ENCODE measurements at places on chromosomes 6 and 20.

GRCh38 chr6:24916496-24916895, 19.3 kb downstream of the RIPOR2 start:
- no peak for DNase-seq

- DNase-seq: no peak
Observed at GRCh38 chr20:45206725-45207124, at the start of gene SEMG1. SEMG1 (plus strand) TSS chr20:45207033; CDS start chr20:45207054, 21 bp downstream.

DNA sequence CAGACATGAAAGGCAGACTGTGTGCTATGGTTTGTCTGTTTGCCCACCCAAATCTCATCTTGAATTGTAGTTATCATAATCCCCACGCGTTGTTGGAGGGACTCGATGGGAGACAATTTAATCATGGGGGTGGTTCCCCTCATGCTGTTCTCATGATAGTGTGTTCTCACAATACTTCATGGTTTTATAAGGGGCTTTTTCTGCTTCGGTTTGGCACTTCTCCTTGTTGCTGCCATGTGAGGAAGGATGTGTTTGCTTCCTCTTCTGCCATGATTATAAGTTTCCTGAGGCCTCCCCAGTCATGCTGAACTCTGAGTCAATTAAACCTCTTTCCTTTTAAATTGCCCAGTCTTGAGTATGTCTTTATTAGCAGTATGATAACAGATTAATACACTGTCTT, 47.2 kb upstream of the MICB start:
- no peak for DNase-seq

DNA sequence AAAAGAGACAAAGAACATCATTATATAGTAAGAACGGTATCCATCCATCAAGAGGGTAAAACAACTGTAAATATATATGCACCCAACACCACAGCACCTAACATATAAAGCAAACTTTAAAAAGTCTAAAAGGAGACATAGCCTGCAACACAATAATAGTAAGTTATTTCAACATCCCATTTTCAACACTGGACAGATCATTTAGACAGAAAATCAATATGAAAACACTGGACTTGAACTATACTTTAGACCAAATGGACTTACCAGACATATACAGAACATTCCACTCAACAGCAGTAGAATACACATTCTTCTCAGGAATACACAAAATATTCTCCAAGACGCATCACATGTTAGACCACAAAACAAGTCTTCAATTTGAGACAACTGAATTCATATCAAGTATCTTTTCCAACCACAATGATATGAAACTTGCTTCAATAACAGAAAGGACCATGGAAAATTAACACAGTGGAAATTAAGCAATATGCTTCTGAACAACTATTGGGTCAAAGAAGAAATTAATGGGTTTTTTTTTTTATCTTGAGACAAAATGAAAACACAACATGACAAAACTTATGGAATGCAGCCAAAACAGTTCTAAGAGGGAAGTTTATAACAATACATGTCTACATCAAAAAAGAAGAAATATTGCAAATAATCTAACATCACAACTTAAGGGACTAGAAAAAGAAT, 23.9 kb upstream of the ASF1A start:
- no peak for DNase-seq

DNA sequence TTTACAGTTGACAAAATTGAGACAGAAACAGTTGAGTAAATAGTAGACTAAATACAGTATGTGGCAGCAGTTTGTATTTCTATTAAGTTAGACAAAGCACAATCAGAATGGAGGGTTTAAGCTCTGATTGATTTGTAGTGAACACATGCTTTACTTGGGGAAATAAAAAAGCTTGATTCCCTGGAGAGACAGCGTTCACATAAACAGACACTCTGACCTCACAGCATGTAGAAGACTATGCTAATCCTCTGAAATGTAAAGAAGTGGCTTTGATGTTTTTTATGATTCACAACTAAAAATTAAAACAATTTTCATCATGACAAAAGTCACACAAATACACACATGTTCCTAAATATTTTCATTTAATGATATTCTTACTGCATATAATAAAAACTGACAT, 126.9 kb upstream of the FAM83B start:
- no peak for DNase-seq

GRCh38 chr20:11001764-11002540, 328.2 kb upstream of the JAG1 start:
- DNase-seq: no peak

GRCh38 chr6:1701668-1702353, 92.1 kb downstream of the FOXC1 start:
- no peak for DNase-seq

DNA sequence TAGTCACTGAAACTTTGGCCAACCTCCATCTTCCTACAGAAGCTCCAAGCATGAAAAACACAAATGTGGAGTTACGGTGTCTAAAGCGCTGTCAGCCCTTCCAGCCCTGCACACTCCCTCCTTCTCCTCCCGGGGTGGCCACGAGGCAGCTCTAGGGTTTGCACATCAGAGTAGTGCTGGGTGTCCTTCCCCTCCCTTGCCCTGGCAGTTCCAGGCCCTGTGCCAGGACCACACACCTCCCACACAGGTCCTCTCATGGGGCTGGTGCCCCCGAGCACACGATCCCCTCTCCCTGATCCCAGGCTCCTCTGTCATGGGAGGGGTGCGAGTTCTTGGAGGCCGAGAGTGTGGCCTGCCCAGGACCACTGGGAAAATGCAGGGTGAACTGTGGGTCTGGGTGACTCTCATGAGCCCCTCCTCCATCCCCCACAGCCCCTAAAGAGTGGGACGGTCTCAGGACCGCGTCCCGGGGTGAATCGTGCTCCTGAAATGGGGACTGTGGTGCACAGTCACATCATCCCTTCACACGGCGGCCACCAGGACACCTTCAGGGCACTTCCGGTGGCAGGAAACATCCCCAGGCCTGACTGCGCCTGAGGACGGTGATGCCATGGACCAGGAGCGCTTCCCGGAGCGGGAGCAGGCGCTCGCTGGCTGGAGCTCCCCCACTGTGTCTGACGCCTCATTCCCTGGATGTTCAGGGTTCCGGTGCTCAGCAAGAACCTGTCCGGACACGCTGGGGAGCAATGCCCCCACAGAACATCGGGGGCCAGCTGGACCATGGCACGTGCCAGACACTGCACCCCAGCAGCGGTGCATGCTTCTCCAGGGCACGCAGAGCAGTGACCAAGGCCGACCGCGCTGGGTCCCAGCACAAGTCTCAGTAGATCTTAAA, 42.8 kb upstream of the SLCO4A1 start:
- DNase-seq: no peak

GRCh38 chr6:16409531-16410441, 171.4 kb downstream of the GMPR start:
- DNase-seq: no peak

DNA sequence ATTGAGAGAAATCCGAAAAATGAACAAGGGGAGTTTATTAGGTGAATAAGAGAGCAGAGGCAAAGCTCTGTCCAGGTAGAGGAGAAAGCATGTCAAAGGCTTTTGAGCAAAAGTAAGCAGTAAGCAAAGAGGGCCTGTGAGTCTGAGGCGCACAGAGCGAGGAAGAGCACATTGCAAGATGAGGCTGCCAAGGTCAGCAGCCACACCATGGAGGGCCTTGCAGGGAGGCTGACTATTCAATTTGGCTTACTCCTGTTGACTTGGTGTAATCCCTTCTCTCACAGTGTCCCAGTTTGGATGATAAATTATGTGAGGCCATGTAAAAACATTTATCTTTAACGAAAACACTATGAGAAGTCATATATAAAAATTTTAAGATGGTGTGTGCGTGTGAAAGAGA, 32.4 kb downstream of the SESN1 start:
- DNase-seq: no peak

DNA sequence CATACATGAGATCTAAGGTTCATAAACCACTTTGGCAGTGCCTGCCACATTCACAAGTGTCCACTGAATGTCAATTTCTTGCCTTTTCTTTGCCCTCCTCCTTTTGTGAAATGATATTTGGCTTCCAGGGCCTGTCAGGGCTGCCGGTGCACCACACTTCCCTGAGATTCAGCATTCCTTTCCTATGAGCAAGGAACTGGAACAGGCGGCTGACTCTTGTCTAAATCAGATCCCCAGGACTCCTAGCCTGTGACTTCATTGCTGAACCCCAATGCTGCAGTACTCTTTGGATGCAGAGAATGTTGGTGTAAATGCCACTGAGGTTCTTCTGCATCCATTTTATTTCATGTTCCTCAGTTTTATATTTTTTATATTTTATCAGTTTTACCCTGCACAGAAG, 172.2 kb downstream of the ARID1B start:
- DNase-seq: no peak

DNA sequence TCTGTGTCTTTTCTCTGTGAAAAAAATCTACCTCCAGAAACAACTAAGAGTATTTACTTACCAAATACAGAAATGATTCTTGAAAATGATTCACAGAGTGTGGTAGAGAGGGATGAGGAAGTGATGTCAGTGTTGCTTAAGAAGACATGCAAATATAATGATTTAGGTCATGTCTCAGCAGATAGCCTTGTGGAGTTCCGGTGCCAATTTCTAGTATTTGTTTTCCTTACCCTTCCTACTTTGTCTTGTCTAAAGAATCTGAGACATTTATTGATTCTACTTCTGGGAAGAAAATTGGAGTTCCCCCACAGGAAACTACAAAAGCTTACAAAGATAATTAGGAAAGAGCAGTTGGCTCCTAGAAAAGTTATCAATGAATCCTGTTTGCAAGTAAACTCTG, 68.8 kb downstream of the GJA1 start:
- no peak for DNase-seq

GRCh38 chr20:53738039-53738944, 144.7 kb upstream of the ZNF217 start:
- no peak for DNase-seq

DNA sequence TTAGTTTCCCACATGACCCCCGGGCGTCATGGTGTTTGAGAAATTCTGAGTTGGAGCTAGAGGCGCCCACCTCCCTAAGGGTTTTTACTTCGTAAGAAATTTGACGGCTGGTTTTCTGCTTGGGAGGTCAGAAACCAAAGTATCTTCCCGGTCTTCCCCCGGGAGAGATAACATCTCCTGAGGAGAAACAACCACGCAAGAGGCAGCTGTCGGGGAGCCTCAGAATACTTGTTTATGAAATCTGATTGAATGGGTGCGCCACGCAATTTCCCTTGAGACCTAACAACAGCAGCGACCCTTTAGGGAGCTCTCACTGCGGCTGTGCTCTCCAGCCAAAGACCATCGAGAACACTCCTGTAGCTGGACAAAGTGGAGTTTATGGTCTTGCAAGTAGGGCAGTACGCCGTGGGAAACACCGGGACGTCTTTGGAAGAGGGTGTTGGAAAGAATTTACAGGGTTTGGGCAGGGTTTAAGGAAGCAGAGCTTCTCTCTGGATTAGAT, 608 bp upstream of the EIF2S2 start:
- DNase-seq: peak; percentile 29

DNA sequence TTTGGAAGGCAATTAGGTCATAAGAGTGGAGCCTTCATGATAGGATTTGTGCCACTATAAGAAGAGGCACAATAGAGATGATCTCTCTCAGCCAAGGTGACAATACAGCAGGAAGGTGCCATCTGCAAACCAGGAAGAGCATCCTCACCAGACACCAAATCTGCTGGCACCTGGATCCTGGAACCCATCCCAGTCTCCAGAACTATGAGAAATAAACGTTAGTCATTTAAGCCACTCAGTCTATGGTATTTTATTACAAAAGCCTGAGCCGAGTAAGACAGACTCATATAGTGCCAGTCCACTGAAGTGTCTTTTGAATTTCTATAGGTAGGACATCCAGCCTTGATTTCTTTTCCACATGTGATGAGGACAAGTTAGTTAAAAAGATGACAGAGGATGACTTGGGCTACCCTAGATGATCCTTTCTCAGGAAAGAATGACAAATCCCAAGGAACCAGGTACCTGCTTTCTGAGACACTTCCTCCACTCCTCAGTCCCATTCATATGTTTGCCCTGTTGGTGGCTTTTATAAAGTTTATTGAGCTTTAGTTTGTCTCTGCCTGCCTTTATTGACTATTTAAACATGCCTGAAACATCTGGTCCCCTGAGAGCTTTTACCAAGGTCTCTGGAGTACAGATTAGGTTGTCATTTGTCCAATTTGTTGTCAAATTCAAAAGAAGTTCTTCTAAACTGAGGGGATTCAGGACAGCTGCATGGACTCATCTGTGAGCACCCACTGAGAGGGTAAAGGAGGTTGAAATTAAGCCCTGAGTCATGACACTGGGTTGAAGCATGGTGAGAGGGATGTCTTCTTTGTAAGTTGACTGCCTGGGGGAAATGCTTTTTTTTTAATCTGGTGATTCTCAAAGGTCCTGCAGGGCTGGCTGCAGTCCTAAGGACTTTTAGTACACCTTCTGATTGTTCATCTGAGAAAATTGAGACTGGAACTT, 165.0 kb upstream of the PLCB4 start:
- DNase-seq: no peak

GRCh38 chr6:166330612-166331011, 11.7 kb downstream of the SFT2D1 start:
- DNase-seq: no peak

DNA sequence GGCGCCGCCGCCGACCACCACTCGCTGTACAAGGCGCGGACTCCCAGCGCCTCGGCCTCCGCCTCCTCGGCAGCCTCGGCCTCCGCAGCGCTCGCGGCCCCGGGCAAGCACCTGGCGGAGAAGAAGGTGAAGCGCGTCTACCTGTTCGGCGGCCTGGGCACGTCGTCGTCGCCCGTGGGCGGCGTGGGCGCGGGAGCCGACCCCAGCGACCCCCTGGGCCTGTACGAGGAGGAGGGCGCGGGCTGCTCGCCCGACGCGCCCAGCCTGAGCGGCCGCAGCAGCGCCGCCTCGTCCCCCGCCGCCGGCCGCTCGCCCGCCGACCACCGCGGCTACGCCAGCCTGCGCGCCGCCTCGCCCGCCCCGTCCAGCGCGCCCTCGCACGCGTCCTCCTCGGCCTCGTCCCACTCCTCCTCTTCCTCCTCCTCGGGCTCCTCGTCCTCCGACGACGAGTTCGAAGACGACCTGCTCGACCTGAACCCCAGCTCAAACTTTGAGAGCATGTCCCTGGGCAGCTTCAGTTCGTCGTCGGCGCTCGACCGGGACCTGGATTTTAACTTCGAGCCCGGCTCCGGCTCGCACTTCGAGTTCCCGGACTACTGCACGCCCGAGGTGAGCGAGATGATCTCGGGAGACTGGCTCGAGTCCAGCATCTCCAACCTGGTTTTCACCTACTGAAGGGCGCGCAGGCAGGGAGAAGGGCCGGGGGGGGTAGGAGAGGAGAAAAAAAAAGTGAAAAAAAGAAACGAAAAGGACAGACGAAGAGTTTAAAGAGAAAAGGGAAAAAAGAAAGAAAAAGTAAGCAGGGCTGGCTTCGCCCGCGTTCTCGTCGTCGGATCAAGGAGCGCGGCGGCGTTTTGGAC, 2.0 kb downstream of the SOX4 start:
- no peak for DNase-seq

DNA sequence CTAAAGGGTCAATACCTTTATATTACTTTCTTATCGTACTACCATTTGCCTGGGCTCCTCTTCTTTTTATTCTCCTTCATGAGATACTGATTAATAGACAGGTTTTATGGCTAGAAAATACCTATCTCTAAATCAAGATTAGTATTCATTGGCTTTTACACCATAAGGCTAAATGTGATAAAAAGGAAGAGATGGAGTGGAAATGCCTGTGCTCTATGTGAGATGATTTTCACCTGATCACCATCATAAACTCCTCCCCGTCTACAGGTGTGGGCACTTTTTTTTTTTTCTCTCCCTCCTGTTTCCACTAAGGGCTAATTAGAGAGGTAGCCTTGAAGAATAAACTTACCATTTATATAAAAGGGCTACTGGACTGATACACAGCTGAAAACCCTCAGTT, at the start of gene GLYATL3:
TSS of gene GLYATL3 (plus strand) at position 301 of the 400 bp plus-strand sequence. CDS start 12,068 bp downstream, outside the sequence.
- DNase-seq: no peak

GRCh38 chr6:110944681-110945151, 13.8 kb upstream of the GTF3C6 start:
- DNase-seq: no peak

- no peak for DNase-seq
Observed at GRCh38 chr6:2454180-2454579, 208.8 kb upstream of the GMDS start.

Measured in NCI-H1092 (cell line).